Activated T-helper 1 cell treated with anti-CD3 and anti-CD28 coated beads, Interleukin-2, amount 50 U/mL, for 16 hours (primary cell): ENCODE measurements at places on chromosomes 4 and X.

GRCh38 chr4:20248155-20248558 lies 3.5 kb upstream of the SLIT2 start:
- no peak for DNase-seq

DNA sequence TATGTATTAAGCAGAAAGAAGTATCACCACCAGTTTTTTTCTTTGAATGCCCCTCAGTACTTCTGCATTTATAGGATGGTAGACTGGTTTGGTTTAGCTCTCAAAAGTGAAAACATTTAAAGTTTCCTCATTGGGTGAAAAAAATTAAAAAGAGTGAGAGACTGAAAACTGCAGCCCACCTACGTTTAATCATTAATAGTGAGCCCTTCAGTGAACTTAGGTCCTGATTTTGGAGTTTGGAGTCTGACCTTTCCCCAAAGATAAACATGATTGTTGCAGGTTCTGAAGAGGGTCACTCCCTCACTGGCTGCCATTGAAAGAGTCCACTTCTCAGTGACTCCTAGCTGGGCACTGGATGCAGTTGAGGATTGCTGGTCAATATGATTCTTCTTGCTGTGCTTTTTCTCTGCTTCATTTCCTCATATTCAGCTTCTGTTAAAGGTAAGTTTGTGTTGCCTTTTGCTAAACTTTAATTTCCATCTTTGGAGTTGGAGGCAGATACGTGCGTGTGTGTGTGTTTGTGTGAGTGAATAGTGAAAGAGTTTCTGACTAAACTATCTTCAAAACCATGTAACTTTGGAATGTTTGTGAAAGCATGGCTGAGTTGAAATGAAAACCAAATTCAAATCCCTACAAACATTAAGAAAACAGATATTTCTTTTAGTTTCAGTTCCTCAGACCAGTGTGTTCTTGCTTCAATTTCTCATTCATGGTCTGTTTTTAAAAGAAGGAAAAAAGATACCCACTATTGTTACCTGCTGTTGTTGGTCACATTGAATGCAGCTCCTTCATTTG lies at the start of gene MTTP:
Gene MTTP (plus strand): TSS at position 295 of the 795 bp plus-strand sequence. CDS start 86 bp downstream, at position 381.
- DNase-seq = no peak

- DNase-seq = no peak
Observed at GRCh38 chrX:40933132-40933705, 152.0 kb upstream of the USP9X start.

GRCh38 chr4:165506849-165507248 lies 128.0 kb downstream of the CPE start:
- no peak for DNase-seq

DNA sequence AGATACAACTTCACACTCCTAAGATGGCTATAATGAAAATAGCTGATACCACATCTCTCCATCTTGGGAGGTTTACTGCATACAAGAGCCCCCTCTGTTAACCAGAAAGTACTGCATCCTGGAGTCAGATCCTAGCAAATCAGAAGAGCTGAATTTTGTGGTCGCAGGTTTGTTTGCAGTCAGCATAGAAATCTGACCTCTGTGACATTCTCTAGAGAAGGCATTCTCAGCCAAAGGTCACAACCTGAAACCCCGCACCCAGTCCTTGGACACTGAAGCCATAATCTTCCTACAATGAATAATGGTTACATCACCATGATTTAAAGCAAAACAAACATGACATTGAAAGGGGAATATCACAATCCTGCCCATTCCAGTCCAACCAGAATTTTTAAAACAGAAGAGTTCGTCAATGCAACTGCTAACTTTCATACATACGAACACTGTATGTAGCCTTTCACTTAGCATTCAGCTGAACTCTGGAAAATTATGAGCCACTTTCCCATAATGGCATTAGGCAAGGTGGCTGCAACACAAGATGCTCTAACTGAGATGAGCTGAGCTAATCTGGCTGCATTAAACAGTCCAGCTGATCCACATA lies 17.6 kb downstream of the HS6ST2 start:
- DNase-seq = no peak

- DNase-seq = no peak
Observed at GRCh38 chr4:143348233-143349077, 11.8 kb downstream of the GAB1 start.

DNA sequence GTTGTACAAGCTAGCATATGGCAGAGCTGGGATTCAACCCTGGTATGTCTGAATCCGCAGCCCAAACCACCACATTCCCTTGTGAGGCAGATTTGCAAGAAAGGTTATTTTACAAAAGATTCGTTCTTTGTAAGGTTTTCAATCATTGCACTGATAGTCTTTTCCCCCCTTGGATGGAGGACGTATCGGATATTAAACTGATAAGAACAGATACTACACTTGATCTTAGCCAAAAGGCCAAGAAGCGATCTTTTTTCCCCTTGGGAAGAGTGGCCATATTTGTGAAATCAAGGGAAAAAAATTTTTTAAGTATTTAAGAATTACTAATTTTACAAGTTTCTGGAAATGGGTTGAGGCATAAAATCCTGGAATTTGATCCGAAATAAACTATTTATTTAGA lies 34.4 kb upstream of the MSMO1 start:
- no peak for DNase-seq

DNA sequence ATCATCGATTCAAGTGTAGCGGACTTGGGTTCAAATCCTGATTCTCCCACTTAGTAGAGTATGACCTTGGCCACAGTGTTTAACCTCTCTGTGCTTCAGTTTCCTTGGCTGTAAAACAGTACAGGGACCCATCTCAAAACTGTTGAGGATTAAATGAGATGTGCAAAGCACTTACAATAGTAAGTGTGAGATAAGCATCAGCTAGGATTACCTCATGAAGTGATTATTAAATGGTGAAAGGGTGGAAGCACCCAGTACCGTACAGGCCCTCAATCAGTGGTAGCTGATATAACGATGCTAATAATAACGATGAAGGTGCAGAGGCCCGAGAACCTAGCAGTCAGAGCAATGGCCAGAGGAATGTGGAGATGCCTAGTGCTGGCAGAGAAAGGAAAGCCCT lies 45.1 kb downstream of the PRPS1 start:
- DNase-seq = no peak

DNA sequence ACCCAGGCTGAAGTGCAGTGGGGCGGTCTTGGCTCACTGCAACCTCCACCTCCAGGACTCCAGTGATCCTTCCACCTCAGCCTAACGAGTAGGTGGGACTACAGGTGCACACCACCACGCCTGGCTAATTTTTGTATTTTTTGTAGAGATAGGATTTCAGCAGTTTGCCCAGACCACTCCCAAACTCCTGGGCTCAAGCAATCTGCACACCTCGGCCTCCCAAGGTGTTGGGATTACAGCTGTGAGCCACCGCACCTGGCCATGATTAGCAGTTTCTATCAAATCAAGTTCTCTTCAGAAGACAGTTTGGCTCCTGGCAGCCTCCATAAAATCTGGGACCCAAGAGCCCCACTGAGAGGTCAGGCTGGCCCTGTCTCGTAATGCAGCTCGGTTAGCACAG lies 26.4 kb upstream of the TRIM2 start:
- DNase-seq = no peak

DNA sequence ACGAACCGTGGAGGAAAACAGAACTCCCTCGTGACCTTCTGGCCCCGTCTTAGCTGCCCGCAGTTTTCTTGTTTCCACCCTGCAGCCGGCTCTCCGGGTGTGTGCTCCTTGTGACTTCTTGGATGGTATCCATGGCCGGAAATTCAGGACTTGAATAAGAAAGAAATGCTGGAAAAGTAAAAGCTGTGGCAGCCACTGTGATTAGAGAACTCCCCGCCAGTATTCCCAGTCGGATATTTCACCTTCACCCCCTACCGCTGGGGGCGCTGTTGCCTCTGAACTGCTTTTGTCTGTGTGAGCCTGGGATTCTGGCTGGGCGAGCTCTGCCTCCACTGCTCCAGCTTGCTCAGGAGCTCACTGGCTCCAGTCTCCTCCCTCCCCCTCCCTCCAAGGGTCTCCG lies 41.5 kb upstream of the CYP4V2 start:
- no peak for DNase-seq

DNA sequence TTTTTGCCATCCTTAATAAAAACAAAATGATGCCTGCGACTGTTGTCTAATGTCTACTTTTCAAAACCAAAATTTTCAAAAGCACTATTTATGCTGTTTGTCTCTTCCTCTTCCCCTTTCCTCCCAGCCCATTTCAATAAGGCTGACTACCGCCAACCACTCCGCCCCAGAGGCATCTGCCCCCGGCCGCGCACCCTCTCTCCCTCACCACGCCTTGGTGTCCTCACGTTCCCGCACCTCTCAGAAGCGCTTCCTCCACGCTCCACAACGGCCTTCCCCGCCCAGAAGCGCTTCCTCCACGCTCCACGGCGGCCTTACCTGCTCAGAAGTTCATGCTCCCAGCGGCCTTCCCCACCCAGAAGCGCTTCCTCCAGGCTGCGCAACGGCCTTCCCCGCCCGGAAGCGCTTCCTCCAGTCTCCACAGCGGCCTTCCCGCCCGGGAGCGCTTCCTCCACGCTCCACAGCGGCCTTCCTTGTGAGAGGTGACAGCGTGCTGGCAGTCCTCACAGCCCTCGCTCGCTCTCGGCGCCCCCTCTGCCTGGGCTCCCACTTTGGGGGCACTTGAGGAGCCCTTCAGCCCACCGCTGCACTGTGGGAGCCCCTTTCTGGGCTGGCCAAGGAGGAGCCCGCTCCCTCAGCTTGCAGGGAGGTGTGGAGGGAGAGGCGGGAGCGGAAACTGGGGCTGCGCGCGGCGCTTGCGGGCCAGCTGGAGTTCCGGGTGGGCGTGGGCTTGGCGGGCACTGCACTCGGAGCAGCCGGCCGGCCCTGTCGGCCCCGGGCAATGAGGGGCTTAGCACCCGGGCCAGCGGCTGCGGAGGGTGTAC lies 490.4 kb upstream of the ZFP42 start:
- DNase-seq = no peak

DNA sequence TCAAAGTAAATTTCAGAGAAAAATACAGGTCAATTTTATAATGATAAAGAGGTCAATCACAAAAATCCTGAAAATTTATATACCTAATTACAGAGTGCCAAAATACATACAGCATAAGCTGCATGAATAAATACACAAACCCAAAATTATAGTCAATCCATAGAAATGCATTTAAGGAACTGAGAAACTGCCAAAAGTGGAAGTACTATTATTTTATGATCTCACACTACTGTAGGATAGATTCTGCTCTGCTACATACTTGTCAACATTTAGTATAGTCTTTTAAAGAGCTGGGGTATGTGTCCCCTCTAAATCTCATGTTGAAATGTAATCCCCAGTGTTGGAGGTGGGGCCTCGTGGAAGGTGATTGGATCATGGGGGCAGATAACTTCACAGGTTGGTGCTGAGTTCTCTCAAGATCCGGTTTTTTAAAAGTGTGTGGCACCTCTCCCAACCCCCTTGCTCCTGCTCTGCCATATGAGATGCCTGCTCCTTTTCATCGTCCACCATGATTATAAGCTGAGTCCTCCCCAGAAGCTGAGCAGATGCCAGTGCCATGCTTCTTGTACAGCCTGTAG lies 31.8 kb downstream of the CHIC2 start:
- DNase-seq = no peak

GRCh38 chrX:120308959-120309872 lies 2.0 kb downstream of the TMEM255A start:
- peak; percentile 41 for DNase-seq

GRCh38 chr4:10530137-10530786 lies 73.0 kb upstream of the ZNF518B start:
- no peak for DNase-seq

GRCh38 chrX:51006064-51006463 lies 95.5 kb downstream of the BMP15 start:
- DNase-seq = no peak

GRCh38 chrX:72102760-72103159 lies 29.0 kb downstream of the RTL5 start:
- DNase-seq = no peak

GRCh38 chrX:30910124-30910860 lies 21.2 kb upstream of the TAB3 start:
- no peak for DNase-seq

DNA sequence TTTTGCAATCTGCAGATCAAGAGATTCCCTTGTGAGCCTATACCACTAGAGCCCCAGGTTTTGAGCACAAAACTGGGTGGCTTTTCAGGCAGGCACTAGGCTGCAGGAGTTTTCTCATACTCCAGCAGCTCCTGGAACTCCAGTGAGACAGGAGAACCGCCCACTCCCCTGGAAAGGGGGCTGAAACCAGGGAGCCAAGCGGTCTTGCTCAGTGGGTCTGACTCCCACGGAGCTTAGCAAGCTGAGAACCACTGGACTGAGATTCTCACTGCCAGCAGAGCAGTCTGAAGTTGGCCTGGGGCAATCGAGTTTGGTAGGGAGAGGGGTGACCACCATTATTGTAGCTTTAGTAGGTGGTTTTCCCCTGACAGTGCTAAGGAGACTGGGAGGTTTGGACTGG lies 313.8 kb upstream of the TEX13C start:
- DNase-seq = no peak

GRCh38 chr4:37383579-37384229 lies 139.2 kb downstream of the NWD2 start:
- no peak for DNase-seq

DNA sequence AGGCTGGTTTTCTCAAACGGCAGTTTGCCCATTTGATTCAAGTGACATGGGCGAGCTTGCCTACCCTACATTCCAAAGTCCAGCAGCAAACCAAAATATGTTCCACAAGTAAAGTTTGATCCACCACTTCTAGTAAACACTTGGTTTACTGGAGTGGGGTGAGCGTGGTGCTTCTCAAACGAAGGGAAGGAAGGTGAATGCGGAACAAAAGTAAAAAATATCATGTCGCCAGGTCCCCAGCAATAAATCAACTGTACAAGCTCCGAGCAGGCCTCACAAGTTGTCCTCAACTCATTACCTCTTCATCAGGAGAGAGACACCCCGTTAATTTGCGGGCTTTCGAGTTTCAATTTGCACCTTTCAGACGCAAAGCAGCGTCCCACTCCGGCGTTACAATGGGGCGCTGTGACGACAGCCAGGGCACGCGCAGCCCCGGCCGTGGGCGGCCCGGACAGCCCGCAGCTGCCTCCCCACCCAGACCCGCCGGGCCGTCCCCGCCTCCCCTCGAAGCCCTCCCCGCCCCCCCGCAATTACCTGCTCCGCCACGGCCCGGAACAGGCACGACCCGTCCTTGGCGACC lies 1.0 kb downstream of the OTUD4 start:
- peak; percentile 42 for DNase-seq

DNA sequence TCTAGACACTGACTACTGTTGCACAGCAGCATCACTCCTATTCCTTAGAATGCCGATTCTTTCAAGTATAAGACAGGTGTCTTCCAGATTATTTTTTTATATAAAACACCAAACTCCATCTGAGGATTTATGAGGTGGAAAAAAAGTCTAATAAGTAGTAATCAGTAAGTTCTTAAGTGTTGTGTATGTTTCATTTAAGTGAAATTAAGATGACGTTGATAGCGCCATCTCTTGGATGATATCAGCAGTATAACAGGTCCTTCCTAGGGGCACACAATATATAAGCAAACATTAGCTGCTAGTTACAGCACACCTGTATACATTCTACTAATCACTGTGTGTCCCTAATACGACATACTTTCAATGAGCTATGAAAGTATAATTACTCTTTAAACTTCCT lies 99.6 kb upstream of the STS start:
- no peak for DNase-seq

GRCh38 chr4:107793996-107794395 lies 30.7 kb upstream of the SGMS2 start:
- DNase-seq = no peak
